Glutamatergic neuron (in vitro differentiated cells): ENCODE measurements at places on chromosomes 6 and 20. TPM values are rescaled to one million over a fixed set of nuclear protein-coding genes. Genes with fewer than 3 reads are reported as not detected.

The TNFRSF6B gene
- not detected for total RNA-seq

The BFSP1 gene
- total RNA-seq: 0.69 TPM

DNA sequence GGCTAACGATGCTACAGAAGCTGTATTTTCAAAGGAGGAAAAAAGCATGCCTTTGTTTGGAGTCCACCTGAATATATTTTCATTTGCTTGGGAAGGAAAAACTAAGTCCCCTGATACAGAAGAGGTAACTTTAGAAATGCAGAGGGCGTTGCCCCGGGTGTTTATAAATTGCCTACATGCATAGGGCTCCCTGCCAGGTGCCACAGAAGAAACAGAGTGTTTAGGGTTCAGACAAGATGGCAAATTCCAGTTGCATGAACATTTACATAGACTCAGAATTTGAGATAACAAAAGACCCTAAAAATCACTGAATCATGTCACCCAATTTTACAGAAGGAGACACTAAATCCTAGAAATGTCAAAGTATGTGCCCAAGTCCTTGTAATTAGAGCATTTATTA, 19.9 kb downstream of the RIN2 start:
- peaks cover 48% of the 10 kb centered on the region for H3K4me1 ChIP-seq
- no peaks in the 10 kb centered on the region for H3K36me3 ChIP-seq
- H3K27ac ChIP-seq: no peak overlapping the region
- H3K4me3 ChIP-seq: no peak overlapping the region
- DNase-seq: no peak
- H3K27me3 ChIP-seq: no peaks in the 10 kb centered on the region

- H3K27ac ChIP-seq: no peak overlapping the region
- H3K27me3 ChIP-seq: peaks cover 2% of the 10 kb centered on the region
- H3K4me3 ChIP-seq: no peak overlapping the region
- H3K4me1 ChIP-seq: peaks cover 3% of the 10 kb centered on the region
These were observed 56.3 kb upstream of the CD93 start for GRCh38 chr20:23142162-23143050.

DNA sequence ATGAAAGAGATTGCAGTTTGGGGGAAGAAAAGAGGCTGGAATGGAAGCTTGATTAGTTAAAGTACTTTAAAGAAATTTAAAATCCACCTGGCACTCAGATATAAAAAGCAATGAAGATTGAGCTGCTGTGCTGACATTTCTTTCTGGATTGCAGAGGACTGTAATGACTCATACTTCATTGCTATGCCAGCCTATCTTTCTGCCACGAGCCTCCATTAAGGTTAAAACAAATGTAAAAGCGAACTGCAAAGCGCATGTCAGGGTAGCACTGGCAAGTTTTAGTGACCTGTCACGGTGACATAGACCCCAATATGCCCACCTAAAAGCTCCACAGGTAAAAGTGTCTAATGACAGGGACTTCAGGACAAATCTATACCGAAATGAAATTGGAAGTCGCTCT, 449.6 kb downstream of the C6orf118 start:
- no peaks in the 10 kb centered on the region for H3K36me3 ChIP-seq
- H3K27ac ChIP-seq: no peak overlapping the region
- no peaks in the 10 kb centered on the region for H3K4me1 ChIP-seq
- DNase-seq: no peak
- no peak overlapping the region for H3K4me3 ChIP-seq
- no peaks in the 10 kb centered on the region for H3K27me3 ChIP-seq
